ENCODE measurements at places on chromosomes 3 and 15.

DNA sequence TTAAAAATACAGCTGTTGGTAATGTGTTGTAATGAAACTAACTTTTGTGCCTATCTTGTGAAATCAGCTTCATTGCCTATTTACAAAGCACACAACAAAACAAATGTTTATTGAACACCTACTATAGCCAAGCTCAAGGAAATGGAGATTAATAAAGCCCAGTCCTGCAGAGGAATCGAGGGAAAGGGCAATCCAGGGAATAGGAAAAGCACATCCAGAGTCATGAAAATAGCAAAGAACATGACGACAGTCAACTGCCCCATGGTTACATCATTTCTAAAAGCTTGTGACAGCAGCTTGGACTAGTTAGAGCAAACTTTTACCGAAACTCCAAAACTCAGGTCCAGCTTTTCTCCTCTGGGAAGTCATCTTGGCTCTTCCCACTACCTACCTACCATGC lies 157.3 kb downstream of the LIPC start:
- no peak for DNase-seq

GRCh38 chr3:193677734-193678133 lies 84.7 kb downstream of the OPA1 start:
- no peak for DNase-seq

- no peak for DNase-seq
Measured at GRCh38 chr3:16837602-16838001, 47.2 kb upstream of the PLCL2 start.

DNA sequence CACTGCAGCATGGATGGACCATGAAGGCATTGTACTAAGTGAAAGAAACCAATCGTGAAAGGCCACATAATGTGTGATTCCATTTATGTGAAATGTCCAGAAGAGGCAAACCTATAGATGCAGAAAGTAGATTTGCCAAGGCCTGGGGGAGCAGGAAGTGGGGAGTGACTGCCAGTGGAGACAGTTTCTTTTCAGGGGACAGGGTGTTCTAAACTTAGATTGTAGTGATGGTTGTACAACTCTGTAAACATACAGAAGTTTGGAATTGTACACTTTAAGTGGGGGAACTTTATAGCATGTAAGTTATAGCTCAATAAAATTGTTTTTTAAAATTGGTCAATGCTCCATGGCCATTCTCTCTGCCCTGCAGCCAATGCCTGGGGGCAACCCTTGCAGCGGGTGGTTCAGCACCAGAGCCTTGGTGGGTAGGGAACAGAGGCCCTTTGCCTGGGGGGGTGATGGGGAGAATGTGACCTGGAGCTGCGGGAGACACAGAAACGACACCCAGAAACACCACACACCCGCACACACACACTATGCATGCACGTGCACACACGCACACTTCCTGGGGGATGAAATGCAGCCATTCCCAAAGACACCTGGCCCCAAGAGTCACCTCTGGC lies 43.1 kb downstream of the DNAJB8 start:
- no peak for DNase-seq

DNA sequence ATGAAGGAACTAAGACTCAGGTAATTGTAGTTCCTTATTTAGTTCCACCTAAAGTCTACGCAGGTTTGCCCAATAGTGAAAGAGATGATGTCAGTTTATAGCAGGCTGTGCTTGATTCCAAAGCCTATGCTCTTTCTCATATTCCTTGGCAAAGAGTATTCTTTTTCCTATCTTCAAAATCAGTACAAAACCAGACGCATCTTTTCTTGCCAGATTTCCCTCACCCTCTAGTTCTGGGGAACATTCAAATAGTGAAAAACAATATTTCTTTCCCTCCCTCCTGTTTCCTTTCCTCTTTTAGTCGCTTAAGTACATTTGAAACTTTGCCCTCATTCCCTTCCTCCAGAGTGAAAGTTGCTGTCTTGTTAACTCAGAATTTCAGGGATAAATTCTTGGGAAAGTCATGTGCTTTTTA lies 134.6 kb upstream of the PDZRN3 start:
- no peak for DNase-seq

GRCh38 chr3:128794067-128794768 lies 68.2 kb downstream of the RAB7A start:
- DNase-seq = no peak

DNA sequence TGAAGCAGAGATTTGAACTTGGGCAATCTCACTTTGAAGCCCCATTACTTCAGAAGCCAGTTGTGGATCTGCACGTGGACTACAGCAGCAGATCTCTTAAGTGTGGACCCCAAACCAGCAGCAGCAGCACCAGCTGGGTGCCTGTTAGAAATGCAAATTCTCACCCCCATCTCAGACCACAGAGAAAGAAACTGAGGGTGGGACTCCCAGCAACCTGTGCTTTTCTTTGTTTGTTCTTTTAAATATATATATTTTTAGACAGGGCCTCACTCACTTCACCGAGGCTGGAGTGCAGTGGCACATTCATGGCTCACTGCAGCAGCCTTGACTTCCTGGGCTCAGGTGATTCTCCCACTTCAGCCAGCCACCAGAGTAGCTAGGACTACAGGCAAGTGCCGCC lies 53.2 kb downstream of the SLTM start:
- DNase-seq = no peak

DNA sequence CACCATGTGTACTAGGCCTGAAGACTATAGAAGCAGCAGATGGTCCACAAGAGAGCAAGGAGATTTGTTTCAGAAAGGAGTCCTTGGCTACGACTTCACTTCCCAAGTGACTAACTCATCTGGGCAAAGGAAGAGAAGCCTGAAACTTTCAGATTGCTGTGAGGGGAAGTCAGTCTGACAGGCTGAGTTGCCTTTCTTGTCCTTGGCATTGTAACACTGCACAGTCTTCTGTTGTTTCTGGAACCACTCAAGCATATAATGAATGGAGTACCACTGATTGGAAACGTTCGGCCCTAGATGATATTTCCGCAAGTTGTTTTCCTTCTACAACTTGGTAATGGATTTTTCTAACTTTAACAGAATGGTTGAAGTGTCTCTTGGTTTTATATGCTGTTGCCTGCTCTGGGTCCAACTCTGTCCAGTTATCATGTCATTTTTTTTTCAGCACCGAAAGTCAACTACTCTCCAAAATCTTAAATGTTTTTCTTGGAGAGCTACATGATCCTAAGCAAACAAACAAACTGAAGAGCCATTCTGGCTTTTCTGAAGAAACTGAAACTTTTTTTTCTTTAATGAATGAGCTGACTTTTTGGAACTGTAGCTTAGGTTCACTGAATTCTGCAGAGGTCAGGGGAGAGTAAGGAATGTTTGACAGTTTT lies 685.7 kb downstream of the MECOM start:
- no peak for DNase-seq

GRCh38 chr3:51681453-51681852 lies 10.4 kb downstream of the TEX264 start:
- no peak for DNase-seq

- no peak for DNase-seq
Measured at GRCh38 chr3:157242836-157243235, 82.9 kb upstream of the CCNL1 start.

DNA sequence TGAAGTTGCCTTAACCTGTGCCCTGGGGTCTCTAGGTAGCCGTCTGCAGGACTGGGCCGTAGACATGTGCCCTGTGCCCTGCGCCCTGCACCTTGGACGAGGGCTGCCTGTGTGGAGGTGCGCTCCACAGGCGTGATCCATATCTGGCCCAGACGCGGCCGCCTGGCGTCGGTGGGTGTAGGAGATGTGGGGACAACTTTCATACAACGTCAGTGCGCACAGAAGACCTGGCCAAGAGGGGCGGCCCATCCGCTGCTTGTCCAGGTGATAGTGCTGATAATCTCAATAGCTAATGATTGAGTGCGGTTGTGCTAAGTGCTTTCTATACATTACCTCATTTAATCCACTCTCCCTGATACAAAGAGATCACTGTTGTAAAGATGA lies 665 bp upstream of the RASGRP1 start:
- DNase-seq = no peak

- DNase-seq = no peak
Measured at GRCh38 chr15:82548700-82549099, 8.4 kb upstream of the RPS17 start.

DNA sequence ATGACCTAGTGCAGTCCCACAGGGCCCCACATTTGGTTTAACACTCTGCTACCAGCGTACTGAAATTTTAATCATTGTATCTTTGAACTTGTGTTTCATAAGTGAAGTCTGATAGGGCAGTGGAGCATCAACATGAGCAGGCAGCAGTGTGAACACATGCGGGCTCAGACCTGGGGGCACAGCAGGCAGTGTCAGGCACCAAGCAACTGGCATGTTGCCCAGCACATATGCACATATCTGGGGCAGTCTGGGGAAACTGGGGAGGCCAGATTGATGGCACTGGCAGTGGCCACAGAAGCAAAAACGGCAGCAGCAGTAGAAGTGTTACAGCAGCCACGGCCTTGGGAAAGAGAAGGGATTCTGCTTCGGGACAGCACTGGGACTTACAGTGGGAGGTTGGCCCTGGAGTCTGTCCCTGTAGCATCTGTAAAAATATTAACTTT lies 353.9 kb upstream of the KCNMB2 start:
- DNase-seq = no peak
